Activated CD4-positive, alpha-beta memory T cell treated with anti-CD3 and anti-CD28 coated beads for 36 hours (primary cell): ENCODE measurements at places on chromosomes 2 and 18. TPM values are rescaled to one million over a fixed set of nuclear protein-coding genes. Genes with fewer than 3 reads are reported as not detected.

TFPI gene
- not detected for total RNA-seq

SGPP2 gene
- total RNA-seq, result 20.8 TPM

DNA sequence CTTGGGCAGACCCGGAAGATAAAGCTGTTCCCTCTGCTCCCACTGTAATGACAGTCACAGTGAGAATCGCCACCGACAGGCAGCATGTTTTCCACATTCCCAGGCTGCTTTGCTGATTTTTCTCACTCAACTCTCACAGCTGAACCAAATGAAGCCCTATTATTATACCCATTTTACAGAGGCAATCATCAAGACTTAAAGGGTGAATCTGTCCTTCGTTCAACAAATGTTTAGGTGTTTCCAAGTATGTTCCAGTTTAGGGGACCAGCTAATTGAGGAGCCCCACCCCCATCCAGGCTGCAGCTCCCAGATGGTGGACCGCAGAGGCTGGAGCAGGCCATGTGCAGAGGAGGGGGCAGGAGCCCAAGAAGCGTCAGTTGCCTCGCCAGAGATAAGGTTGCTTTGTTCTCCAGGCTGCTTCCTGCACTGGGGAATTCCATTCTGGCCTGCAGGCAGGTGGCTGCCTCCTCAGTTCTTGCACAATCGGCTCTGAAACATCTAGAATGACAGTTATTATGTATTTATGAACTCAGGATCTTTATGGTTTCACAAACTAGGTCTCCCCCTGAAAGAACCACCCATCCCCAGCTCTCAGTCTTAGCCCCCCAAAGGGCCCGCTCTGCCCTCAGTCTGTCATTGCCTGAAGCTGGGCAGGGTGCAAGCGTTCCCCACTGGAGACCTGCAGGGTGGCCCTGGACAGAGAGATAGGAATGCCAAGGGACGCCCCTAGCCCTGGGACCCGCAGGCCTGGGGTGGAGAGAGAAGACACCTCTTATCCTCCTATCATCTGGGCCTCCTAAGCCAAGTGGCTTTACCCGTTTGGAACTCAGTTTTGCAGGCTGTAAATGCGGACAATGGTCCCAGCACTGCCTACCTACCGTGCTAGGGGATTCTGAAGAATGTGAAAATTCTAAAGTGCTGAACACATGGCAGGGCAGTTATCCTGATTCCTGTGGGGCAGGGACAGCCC, 49.1 kb upstream of the MYCN start:
- DNase-seq, result no peak

DNA sequence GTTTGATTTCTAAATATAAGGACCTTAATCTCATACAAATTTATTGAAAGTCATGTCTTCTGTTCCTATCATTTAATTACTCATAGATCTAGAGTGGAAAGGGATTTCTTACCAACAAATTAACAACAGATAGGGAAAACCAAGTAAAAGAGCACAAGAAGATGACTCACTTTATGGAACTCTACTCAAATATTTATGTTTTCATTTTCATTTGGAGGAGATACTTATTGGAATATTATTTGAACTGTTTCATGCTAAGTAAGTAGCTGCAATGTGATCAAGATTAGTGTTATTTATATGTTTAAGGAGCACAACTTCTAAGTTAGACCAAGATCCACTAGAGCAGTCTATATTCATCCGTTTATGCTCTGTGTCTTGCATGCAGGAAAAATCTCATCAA, 1.3 kb downstream of the NT5C1B start:
- no peak for DNase-seq

- DNase-seq, result no peak
Observed at GRCh38 chr2:205139822-205140463, 542.4 kb upstream of the NRP2 start.

- DNase-seq, result no peak
Observed at GRCh38 chr18:58009166-58009565, 34.9 kb upstream of the NEDD4L start.

EGR4 gene
- total RNA-seq, result 0.34 TPM

DNA sequence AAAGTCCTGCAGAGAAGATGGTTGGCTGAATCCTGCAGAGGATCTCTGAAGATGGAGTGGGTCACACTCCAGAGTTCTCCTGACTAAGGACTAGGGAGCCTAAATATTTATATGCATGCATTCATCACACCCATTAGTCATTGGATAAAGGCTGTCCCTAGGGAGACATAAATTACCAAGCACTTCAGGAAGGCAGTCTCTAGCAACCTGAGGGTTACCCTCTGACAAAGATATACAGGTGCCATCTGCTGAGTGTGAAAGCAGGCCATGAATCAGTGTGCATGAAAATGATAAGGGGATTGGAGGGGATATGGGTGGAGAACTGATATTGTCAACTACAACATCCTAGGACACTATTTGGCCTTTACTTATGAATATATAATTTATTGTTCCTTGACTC, 294.8 kb upstream of the DDX18 start:
- no peak for DNase-seq

DNA sequence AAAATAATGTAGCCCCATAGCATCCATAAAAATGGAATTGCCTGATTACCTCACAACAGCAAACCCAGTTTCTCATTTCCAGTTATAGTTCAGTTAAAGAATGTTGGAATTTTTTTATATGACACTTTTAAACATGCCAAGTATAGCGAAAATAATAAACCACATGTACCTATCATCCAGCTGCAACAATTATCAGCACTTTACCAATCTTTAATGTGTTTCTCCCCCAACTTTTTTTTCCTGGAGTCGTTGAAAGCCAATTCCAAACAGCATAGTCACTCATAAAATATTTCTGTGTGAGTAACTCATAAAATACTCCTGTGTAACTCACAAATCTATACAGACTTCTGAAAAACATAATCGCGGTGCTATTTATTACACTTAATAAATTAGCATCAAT, 38.1 kb downstream of the SMAD4 start:
- no peak for DNase-seq

DNA sequence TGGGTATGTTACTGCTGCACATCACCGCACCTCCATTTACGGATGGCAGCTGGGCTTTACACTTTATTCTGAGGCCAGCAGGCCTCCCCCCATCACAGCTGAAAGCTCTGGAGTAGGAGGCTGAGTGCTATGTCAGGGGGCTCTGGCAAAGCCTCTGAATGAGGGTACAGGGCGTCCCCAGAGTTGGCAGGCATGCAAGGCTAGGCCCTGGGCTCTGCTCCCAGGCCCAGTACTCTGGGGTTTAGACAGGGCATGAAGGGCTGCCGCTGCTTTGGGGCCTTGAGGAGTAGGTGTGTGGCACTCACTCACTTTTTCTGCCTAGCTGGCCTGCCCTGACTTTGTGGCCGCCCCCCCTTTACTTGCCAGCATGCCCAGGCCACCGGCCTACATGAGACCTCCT, 90.8 kb downstream of the WDSUB1 start:
- no peak for DNase-seq

DNA sequence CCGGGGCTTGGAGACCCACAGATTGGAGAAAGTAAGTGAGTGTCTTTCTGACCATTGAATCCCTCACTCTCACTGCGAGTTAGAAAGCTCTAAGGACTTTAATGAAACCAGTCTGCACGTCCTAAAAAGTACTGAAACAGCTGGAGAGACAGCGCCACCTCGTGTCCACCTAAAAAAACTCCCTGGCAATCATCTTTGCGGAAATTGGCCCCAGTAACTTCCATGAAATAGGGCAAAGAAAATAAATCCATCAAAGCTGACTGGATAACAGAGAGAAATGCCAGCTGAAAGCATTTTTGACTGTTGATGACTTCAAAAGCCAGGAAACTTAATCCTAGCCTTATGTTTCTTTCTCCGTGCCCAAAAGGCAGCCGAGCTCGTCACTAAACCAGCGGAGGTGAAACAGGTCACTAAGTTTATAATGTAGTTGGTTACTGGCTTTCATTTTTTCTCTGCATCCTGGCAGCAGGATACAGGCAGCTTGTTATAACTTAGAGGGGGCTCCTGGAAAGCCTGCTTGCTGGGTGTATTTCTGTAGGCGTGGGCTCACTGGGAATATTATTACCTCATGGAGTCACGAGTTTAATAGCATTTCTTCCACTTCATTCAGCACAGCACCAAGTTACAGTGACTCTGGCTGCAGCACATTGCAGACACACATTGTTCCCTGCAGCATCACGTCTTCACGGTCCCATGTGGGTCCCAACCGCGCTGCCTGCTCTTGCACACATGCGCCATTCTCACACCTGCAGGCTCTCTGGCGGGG, 266.5 kb downstream of the HRH4 start:
- DNase-seq, result peak; percentile 63

GRCh38 chr2:218298314-218298875, 6.1 kb upstream of the TMBIM1 start:
- no peak for DNase-seq

DNA sequence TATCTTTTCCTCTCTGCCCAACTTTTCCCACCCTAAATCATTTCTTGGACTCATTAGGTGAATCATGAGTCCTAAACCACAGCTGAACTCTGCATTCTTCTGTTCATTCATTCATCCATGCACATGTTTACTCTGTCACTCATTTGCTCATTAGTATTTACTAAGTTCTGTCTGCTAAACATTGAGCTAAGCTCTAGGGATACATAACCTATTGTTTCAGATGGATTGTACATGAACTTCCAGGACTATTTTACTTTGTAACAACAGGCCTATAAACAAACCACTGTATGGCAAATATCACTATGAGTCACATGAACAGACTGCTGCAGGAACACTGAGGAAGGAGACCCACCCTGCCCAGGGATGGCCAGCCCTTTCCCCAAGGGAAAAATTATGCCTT, 14.6 kb upstream of the DYNC2LI1 start:
- no peak for DNase-seq

- DNase-seq, result no peak
Observed at GRCh38 chr2:213265679-213266078, 18.6 kb upstream of the SPAG16 start.

GRCh38 chr18:3321133-3321812, 59.3 kb downstream of the MYL12B start:
- DNase-seq, result peak; percentile 56

DNA sequence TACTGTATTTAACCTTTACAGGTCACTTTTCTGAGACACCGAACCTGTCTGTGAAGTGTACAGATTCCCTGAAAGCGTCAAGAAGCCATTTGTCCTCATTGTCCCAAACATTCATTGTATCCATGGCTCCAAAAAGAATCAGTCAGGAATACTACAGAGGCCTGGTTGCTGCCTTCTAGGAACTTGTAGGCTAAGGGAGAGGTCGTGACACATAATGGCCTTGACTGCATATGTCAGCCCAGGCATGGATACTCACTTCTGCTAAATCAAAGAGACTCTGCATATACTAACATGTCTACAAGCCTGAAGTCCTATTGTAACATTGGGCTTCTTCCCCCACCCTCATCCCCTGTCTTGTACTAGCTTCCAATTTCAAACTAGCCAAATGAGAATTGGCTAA, 40.2 kb downstream of the ONECUT2 start:
- DNase-seq, result no peak

REG3A gene
- not detected for total RNA-seq

DNA sequence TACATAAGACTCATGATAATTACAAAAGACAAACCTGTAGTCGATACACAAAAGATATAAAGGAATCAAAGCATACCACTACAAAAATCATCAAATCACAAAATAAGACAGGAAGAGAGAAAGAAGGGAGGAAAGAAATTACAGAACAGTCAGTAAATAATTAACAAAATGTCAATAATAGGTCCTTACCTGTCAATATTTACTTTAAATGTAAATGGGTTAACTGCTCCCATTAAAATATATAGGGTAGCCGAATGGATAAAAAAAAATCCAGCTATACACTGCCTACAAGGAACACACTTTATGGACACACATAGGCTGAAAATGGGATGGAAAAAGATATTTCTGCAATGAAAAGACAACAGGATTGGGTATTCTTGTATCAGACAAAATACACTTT, 163.7 kb downstream of the PIEZO2 start:
- DNase-seq, result no peak

RUFY4 gene
- 1.8 TPM for total RNA-seq

ALPI gene
- not detected for total RNA-seq

- no peak for DNase-seq
Observed at GRCh38 chr18:58915006-58915799, 50.5 kb downstream of the ZNF532 start.

DNA sequence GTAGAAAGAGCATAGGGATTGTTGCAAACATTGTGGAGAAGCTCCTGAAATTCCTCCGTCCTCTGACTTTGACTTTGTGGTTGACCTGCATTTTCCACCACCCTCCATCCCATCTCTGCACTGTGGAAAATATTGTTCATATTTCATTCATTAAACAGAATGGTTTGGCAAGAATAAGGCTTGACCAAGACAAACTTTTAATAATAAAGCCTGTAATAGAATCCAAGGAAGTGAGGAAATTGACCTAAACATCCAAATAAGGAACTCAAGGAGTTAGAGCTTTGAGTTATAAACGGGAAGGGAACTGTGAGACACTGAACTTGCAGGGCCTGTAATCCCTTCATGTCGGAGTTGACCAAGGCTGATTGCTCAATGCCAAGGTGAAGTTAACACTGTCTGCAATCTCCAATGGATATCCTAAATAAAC, 115.2 kb downstream of the GFPT1 start:
- DNase-seq, result no peak

- no peak for DNase-seq
Observed at GRCh38 chr2:199100326-199101110, 357.2 kb downstream of the SATB2 start.

- no peak for DNase-seq
Observed at GRCh38 chr2:1656326-1656960, 87.9 kb downstream of the PXDN start.

RAMP1 gene
- 0.77 TPM for total RNA-seq

MBD1 gene
- total RNA-seq, result 69.4 TPM

RNF103 gene
- total RNA-seq, result 12.3 TPM

NEU4 gene
- total RNA-seq, result 0.36 TPM

- DNase-seq, result no peak
Observed at GRCh38 chr18:60894254-60894945, 438.8 kb upstream of the CDH20 start.

GRCh38 chr18:31587529-31587928, 4.1 kb upstream of the TTR start:
- no peak for DNase-seq

- no peak for DNase-seq
Observed at GRCh38 chr2:158934170-158934569, 34.3 kb upstream of the TANC1 start.

OR6B2 gene
- total RNA-seq, result not detected

DNA sequence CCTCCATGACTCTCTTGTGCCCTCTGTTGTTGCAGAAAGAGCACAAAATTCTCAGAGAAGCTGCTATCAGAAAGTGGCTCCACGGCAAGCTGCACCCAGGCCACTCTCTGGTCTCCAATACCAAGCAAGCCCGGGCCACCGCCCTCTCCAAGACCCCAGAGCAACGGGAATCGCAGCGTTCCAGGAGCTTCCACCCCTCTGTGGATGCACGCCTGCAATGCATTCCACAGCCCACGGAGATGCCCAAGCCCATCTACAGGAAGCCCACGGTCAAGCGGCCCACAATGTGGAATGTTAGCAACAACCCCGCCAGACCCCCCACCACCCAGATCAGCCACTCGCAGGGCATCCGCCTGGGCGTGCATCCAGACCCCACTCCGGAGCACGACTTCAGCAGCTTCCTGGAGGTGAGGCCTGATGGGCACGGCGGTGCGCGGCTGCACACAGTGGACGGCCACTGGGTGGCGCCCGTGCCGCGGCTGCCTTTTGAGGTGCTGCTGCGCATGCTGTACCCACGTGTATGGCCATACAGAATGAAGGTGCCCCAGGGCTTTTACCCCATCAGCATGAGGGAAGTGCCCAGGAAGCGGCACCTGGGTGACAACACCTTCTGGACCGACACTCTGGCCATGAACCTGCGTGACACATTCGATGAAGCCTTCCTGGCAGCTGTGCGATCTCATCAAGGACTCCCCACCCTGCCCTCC, 6.3 kb downstream of the ANKRD53 start:
- peak; percentile 87 for DNase-seq

- no peak for DNase-seq
Observed at GRCh38 chr2:176637142-176637485, 367.9 kb downstream of the MTX2 start.

PLGLB1 gene
- total RNA-seq, result 0.48 TPM
